Endodermal cell (in vitro differentiated cells): ENCODE measurements at places on chromosomes 1 and 21. TPM values are rescaled to one million over a fixed set of nuclear protein-coding genes. Genes with fewer than 3 reads are reported as not detected.

FMO5 gene
- total RNA-seq = 11.7 to 20.0 TPM (median 14.1 TPM) in 3 replicates

PPM1J gene
- 5.7 to 9.6 TPM (median 6.7 TPM) in 3 replicates for total RNA-seq

DNA sequence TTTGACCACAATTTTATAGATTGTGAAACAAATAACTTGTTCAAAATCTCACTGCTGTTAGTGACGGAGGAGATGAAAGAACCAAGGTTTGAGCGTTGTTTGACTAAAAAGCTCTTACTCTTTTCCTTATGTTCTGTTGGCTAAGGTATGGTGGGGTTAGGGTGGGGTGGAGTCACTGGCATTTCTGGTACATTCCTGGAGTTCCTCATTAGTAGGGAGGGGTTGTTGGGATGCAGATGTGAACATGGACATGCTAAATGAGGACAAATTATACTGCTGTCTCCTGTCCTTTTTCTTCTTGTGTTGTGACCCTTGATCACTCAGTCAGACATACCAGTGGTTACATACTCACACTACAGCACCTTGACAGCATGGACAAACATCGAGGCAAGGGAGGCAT lies 26.2 kb upstream of the CD1D start:
- no peak overlapping the region for H3K27ac ChIP-seq
- H3K4me1 ChIP-seq = no peaks in the 10 kb centered on the region
- H3K4me3 ChIP-seq = no peak overlapping the region
- no peak for DNase-seq
- H3K36me3 ChIP-seq = no peaks in the 10 kb centered on the region

- no peak overlapping the region for H3K4me3 ChIP-seq
- peak; percentile 71 for DNase-seq
- H3K27me3 ChIP-seq = no peaks in the 10 kb centered on the region
- H3K27ac ChIP-seq = no peak overlapping the region
These were observed 50.6 kb upstream of the SLC45A1 start for GRCh38 chr1:8267307-8267706.

- peaks cover 7% of the 10 kb centered on the region for H3K4me1 ChIP-seq
- no peaks in the 10 kb centered on the region for H3K27me3 ChIP-seq
- H3K27ac ChIP-seq = no peak overlapping the region
- no peak overlapping the region for H3K4me3 ChIP-seq
- peak; percentile 48 for DNase-seq
- peaks cover 17% of the 10 kb centered on the region for H3K36me3 ChIP-seq
These were observed 98.0 kb upstream of the HP1BP3 start for GRCh38 chr1:20885121-20885520.

DNA sequence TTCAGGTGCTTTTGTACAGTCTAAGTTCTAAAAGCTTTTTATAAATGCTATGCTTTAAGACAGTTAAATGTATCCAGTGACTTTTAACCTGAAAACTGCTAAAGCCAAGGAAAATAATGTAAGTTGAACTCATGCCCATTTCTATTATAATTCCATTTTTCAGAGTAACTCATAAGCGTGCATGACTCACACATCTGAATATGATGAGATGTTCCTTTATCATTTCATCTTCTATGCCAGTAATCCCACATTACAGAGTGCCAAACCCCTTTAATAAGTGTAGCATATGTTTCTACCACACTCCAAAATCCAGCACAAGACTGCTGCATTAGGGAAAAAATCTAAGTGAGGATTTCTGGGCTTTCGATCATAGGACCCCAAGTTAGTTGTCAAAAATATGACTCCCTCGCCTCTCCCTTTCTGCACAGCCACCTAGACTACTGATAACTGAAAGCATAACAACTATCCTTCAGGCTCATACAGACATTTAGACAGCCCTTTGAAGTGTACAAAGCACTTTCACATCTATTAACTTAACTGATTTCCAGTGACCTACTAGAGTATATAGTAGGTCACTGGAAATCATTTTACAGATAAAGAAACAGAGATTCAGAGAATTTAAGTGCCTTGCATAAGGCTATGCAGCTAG lies 45.3 kb downstream of the JAK1 start:
- DNase-seq = no peak
- H3K36me3 ChIP-seq = no peaks in the 10 kb centered on the region
- H3K27ac ChIP-seq = no peak overlapping the region
- no peaks in the 10 kb centered on the region for H3K27me3 ChIP-seq
